Activated CD4-positive, alpha-beta T cell treated with anti-CD3 and anti-CD28 coated beads, Interleukin-2, amount 50 U/mL, for 1 hour (primary cell): ENCODE measurements at places on chromosomes 1 and 21.

- peak; percentile 88 for DNase-seq
These were observed 7.6 kb upstream of the IL22RA1 start for GRCh38 chr1:24150234-24151174.

- no peak for DNase-seq
These were observed 15.1 kb downstream of the RCSD1 start for GRCh38 chr1:167645140-167645541.

DNA sequence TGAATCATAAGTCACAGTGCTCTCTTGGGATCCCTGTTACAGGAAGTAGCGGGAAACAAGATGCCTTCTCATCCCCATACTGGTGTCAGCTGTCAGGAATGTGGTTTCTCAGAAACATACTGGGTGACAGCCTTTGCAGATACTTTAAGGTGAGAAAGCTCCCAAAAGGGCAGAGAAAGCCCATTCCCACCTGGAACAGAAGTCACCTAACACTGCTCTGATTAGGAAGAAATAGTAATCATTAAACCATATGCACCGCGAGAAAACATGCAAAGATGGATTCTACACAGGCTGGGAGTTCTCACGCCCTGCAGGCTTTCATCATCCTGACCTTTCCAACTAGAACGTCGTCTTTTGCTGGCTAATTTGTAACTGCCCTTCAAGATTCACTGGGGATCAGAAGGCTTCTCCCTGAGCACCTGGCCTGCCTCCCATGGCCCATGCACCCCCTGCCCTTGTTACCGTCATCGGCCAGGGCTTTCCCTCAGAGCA lies 46.2 kb upstream of the SLC44A3 start:
- no peak for DNase-seq

DNA sequence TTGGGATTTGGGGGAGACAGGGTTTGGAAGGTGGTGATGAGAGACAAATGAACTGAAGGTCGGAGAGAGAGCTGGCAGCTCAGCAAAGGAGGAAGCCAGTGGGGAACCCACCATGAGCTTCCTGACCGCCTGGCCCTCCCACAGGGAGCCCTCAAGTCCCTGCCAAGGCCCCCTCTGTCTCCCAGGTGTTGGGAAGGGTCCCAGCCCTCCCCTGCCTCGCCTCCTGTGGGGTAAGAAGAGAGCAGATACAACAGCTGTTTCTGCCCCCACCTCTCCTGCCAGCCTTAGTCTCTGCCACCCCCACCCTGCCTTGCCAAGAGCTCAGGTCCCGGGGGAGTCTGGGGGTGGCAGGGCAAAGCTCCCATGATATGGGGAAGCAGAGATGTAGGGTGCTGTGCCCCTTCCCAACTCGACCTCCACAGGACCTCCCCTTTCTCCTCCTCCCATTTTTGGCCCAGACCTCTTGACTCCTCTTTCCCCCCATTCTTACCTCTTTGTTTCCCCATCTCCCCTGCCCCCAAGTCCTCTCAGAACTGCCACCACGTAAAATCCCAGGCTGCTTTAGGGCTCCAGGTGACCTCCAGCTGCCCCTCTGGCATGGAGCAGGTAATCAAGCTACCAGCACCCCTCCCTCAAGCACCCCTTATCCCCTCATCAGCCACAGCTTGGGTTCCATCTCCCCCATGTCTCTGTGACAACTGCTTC lies 556 bp downstream of the S100A1 start:
- DNase-seq: no peak

- no peak for DNase-seq
These were observed 345.4 kb upstream of the NCAM2 start for GRCh38 chr21:20652846-20653245.

GRCh38 chr1:59565611-59566410 lies 248.9 kb upstream of the HOOK1 start:
- DNase-seq: no peak

GRCh38 chr21:38486221-38486620 lies 12.1 kb downstream of the ERG start:
- no peak for DNase-seq

- DNase-seq: no peak
These were observed 11.3 kb upstream of the MAP10 start for GRCh38 chr1:232793944-232794343.

GRCh38 chr1:198330982-198331615 lies 174.3 kb downstream of the NEK7 start:
- no peak for DNase-seq

DNA sequence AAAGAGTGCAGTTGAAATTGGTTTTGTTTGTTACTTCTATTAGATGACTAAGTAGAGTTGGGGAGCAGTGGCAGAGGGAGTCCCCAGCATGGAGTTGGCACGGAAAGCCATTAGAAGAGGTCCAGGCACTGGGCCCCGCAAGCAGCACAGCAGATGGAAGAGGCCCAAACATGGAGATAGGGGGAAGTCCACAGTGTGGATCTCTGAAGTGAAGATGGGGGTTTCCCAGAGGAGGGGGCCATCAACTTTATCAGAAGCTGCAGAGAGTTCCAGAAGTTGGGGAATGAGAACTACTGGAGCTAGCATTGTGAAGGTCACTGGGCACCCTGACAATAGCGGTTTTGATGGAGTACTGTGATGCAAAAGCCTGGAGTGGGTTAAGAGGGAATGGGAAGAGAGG lies 30.6 kb downstream of the PAFAH2 start:
- DNase-seq: no peak

- no peak for DNase-seq
These were observed 93.6 kb upstream of the BCAR3 start for GRCh38 chr1:93775224-93775623.

GRCh38 chr1:57353654-57354053 lies 70.2 kb downstream of the DAB1 start:
- no peak for DNase-seq

- DNase-seq: no peak
These were observed 6.9 kb downstream of the PLA2G2D start for GRCh38 chr1:20112279-20113000.

GRCh38 chr1:58749646-58750045 lies 34.2 kb downstream of the JUN start:
- no peak for DNase-seq

GRCh38 chr21:14888202-14888601 lies 176.6 kb downstream of the NRIP1 start:
- DNase-seq: no peak
